DMS53 (cell line): ENCODE measurements at places on chromosomes 2 and 18.

DNA sequence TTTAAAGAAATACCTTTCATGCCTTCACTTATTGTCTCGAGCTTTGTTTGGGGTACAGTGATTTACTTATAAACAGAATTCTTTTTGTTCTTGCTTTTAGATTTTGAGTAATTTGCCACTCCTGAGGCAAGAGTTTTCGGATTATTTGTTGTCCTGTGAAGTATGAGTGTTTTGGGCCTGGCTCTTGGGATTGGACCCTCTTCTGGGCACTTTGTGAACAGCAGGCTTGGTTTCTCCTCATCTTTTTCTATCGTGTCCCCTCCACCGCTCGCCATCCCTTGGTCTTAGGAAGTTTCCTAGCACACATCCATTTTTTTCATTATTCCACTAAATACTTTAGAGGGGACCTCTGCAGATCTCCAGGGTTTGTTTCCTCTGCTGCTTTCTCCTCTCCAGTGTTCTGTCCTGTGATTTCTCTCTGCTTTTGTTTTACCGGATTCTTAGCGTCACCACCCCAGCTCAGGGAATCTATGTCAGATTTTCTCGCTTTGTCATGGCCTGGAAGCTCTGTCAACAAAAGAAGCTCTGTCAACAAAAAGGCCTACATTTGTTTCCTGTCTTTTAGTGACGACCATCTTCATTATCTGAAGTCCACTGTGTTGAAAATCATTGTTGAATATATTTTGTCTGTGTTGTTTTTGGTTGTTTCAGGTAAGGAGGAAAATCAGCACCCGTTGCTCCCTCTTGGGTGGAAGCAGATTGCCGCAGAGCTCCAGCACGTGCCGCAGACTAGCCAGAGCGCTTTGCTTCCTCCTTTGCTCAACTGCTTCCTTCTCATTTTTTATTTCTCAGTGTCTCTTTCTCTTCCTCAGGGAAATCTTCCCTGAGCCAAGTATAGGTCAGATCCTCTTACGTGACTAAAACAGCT is 27.8 kb downstream of the ANKRD62 start:
- peak; percentile 76 for DNase-seq

DNA sequence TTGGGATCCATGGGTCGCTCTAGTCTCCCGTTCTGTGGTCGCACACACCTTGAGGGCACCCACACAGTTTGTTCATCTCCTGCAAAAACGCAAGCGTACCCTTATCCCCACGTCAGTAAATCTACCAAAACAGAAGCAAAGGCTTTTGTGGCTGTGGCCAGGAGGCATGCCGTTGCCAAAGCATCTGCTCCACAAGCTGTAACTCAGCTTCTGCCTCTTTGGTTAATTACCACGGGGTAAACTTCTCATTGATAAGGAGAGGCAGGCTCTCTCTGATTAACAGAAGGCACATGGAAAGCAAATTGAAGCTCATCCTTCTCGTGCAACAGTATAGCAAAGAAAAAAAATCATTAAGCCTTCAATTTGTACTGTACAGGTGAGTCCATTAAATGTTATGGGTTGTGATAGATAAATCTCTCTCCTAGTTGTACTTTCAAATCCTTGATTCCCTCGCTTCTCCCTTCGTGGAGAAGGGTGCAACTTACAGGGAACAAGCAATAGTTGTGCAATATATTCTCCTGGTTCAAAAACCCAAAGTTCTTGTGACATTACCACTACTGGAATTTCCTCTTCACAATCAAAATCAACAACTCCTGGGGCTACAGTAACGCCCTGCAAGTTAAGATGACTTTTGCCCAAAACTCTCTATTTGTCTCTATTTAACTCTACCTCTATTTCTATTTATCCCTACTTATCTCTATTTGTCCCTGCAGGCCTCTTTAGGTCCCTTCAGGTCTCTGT is 10.3 kb downstream of the PECR start:
- no peak for DNase-seq

- DNase-seq = no peak
Observed at GRCh38 chr2:230412846-230413245, 3.2 kb upstream of the SP100 start.

- DNase-seq = no peak
Observed at GRCh38 chr2:158056875-158057274, 44.8 kb upstream of the UPP2 start.

DNA sequence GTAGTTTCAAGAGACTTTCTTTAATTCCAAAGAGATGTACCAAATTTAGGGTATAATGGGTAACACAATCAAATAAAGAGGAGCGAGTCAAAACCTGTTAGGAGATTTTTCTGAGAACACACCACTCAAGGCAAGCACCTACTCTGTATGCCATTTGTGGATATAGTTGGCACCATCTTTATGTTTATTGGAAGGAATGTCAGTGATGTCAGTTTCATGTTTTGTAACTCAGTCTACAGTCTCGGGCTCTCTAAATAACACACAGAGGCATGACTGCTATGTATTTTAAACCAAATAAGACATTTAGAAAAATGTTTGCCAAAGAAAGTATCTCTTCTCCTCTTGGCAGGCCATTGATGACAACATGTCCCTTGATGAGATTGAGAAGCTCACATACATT is 59.7 kb downstream of the CPS1 start:
- no peak for DNase-seq

DNA sequence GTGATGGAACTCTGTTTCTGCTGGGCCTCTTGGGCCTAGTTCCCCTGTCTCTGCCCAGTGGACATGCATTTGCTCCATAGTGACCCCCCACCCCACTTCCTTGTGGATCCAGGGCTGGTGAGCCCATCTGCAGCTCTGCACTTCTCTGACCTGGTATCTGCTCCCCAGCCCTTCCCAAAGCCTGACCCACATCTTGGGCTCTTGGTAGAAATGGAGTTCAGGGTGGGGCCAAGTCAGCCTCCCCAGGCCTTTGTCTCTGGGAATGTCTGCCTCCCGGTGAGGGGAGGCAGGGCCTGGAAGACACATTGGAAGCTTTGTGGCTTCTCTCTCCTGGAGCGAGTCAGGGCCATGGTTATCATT is 6.3 kb upstream of the TRAF3IP1 start:
- no peak for DNase-seq

DNA sequence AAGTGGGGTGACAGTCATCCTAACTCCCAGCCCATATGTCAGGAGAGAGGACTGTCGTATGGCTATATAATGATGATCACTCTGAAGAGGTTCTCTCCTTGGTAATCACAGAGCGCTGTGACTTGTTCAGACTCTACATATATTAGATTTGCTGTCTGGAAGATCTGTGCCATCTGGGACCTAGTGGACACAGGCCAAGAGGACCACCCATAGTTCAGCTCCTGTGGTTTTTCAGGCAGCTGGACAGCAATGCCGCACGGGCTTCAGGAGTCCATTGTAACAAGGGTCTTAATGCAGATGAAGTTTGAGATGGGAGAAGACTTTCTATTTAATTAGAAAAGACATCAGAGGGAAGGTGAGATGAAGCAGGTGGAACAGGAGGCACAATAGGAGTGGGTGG is 40.1 kb upstream of the EPHA4 start:
- DNase-seq = no peak

DNA sequence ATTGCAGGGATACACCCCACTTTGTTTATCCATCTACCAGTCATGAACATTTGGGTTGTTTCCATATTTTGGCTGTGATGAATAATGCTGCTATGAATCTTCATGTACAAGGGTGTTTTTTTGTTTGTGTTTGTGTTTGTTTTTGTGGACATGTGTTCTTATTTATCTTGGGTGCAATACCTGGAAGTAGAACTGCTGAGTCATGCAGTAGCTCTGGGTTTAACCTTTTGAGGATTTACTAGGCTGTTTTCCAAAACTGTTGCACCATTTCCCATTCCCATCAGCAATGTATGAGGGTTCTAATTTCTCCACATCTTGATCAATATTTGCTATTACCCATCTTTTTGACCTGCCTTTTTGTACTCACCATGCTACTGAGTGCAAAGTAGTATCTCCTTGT is 140.0 kb upstream of the CYP1B1 start:
- DNase-seq = peak; percentile 31

DNA sequence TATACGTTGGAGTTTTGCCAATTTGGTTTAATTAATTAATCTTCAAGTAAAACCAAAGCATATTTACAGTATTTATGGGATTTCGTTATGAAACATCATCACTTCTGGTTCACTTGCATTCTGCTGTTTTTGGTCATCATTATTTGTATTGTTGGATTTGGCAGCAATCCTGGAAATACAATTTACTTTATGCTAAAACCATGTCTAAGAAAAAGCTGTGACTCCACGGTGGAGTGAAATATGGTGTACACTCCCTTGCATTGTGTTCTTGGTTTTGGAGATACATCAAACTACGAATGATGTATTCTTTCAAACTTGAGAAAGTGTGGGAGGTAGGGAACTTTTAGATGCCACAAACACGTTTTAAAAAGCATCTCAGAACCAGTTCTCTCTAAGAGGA is 106.4 kb downstream of the CTAGE1 start:
- no peak for DNase-seq

DNA sequence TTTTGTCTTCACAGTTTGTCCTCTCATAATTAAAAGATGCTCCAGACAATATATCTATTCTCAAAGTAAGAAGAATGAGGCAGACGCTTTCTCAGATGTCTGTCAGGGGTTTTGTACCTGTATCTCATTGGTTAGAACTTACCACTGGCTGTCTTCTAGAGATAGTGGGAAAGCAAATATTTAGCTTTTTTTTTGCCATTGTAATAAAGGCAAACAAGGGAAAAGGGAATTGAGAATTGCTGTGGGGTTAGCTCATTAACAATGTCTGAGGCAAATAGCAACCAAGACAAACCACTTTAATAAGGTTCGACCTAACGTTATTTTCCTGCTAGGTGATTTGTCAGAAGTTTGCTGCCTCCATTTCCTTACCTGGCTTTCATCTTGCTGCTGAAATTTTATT is 30.0 kb downstream of the ZNF638 start:
- DNase-seq = no peak

GRCh38 chr18:38256366-38256765 is 690.8 kb upstream of the CELF4 start:
- DNase-seq = no peak

- DNase-seq = no peak
Observed at GRCh38 chr2:217666338-217666737, 336.5 kb downstream of the TNS1 start.

- no peak for DNase-seq
Observed at GRCh38 chr18:62436636-62437234, 86.1 kb upstream of the ZCCHC2 start.

DNA sequence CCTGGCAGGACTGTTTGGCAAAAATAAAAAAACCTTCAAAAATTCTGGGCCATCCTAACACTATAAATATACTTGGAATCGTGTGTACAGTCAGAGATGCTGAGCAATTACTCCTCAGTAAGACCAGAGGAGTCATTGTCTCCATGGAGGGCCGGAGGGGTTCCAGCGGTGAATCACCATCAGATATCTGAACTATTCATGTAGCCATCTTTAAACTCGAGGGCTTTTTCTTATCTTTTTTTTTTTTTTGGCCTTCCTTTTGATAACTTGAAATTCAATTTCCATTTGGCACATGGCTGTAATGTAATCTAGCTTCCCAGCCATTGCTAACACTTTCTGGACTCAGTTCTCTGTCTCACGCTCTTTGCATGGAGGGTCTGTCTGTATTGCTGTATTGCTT is 7.4 kb upstream of the FHL2 start:
- no peak for DNase-seq

GRCh38 chr2:212021947-212022346 is 516.7 kb downstream of the ERBB4 start:
- DNase-seq = peak; percentile 45

DNA sequence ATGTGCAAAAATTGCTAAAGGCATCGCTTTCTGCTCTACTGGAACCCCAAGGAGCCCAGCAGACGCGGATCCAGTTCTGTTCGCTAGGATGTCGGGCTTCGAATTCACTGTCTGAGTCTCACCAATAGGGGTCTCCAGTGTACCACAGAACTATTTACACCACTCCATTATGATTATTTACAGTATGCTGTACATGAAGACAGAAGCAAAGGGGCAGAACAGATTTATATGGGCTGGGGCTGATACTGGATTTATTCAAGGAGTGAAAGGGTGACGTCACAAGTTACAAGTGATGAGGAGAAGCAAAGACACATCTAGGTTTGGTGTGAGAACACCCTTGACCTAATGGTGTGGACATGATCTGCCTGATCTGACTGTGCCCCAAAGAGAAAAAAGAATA is 185.3 kb upstream of the ATP5MC3 start:
- peak; percentile 81 for DNase-seq

GRCh38 chr2:27485496-27485895 is 4.0 kb downstream of the IFT172 start:
- DNase-seq = no peak

DNA sequence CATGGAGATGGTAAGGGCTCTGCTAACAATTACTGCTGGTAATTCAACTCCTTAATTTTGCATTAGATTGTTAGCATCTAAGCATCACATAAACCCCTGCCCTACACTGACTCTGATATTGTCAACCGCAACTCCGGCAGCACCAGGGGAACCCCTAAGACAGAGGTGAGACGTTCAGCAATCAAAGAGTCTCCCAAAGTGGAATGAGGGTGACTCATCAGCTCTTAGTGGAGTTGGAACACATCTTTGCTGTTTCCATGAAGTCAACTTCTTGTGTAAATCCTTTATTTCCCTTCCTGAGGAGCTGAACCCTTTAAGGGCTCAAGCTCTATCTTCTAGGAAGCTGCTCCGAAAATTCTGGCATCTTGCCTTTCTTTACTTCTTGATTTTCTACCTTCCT is 52.1 kb downstream of the ABCG8 start:
- no peak for DNase-seq

- no peak for DNase-seq
Observed at GRCh38 chr2:237424544-237424943, 10.6 kb upstream of the COL6A3 start.

- no peak for DNase-seq
Observed at GRCh38 chr2:55302241-55302640, 33.2 kb upstream of the MTIF2 start.

GRCh38 chr18:55310863-55311262 is 277.1 kb downstream of the TCF4 start:
- DNase-seq = no peak

- DNase-seq = no peak
Observed at GRCh38 chr2:240462707-240463273, 27.3 kb downstream of the GPC1 start.

DNA sequence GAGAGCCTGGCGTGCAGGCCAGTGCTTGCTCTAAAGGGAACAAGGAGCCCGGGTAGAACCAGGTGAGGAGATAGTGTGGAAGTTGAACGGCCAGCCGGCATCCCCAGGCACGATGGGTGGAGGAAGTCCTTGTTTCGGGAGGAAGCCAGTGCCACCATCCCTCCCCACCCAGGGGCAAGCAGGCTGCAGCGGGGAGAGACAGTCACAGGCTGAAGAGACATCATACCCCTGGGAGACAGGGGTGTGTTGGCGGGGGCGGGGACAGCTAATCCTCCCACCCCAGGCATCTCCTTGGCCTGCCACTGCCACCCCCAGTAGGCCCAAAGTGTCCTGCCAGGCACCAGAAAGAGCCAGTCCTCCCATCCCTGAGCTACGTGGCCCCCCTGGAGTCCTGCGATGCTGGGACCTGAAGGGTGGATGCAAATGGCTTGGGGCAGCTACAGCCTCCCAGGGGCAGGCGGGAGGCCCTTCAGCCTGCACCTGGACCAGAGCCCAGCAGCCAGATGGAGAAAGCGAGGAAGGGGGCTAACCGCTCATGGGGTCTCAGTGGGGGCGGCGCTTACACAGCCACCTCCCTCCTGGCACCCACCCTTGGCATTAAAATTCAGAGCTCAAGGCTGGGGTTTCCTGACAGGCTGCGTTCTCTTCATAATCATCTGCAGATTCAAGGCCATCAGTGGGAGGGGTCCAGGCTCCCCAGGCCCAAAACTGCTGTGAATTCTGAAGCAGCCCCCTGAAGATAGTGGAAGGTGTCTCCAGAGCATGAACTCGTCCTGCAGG is 14.8 kb upstream of the GPR55 start:
- no peak for DNase-seq

GRCh38 chr2:62998949-62999348 is 51.7 kb upstream of the OTX1 start:
- no peak for DNase-seq
